ENCODE measurements at places on chromosomes 16 and 17.
A peak's percentile ranks its signal among the peaks of the same experiment; 100 is the strongest.

DNA sequence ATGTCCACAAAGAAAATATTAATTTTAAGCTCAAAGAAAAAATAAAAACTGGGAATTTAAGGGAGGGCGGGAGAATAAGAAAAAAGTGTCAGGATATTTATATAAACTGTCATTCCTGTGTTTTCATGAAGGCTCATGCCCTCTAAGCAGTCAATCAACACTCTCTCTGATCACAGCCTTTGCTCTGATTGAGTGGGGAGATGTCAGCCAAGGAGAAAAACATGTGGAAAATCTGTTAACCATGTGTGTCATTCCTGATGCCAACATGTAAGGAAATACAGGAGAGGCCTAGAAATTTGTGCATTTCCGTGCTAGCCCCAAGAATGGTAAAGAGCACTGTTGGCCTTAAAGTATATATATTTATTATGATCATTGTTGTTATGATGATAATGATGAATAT is 137.9 kb upstream of the IRX5 start:
- DNase-seq: no peak

GRCh38 chr17:80190716-80191115 is 20.9 kb downstream of the CARD14 start:
- DNase-seq: no peak

GRCh38 chr17:75033346-75034235 is 13.2 kb downstream of the ATP5PD start:
- peak; percentile 51 for DNase-seq

DNA sequence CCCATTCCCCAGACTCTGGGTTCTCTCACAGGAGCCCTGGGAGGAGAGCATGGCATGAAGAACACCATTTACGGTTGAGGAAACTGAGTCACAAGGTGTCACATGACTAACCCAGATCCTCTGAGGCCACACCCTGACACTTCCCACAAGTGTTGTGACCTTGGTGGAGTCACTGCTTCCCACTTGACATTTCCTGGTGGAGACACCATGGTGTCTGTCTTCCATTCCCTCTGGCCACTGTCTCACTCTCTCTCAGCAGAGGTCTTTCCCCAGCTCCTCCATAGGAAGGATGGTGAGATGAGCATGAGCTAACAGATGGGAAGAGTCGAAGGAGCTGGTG is 116.2 kb downstream of the GNAO1 start:
- DNase-seq: no peak

DNA sequence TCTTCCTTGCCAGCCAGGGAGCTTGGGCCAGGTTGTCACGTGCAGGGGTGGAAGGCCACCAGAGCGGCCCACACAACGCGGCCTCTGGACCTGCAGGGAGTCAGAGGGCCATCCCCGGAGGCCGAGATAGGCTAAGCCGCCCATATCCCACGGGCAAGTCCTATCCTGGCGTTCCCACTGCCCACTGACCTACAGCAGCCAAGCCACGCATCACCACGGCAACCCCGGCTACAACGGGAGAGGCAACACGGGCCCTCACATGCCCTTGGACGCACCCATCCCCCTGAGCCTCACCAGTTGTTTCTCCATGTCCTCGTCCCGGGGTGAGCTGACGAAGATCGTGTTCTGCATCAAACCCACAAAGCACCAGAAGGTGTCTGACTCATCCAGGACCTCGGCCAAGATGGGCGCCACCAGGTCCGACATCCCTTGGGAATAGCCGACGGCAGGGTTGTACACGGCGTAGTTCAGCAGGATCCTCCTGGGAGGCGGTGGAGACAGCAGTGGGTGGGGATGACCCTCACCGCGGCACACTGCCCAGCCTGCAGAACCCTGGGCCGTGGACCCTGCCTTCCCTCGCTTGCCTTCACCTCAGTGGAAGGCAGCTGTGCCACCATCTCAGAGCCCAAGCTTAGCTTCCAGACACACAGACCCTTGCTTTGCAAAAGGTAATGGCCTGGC is 88.2 kb downstream of the TBC1D16 start:
- no peak for DNase-seq

DNA sequence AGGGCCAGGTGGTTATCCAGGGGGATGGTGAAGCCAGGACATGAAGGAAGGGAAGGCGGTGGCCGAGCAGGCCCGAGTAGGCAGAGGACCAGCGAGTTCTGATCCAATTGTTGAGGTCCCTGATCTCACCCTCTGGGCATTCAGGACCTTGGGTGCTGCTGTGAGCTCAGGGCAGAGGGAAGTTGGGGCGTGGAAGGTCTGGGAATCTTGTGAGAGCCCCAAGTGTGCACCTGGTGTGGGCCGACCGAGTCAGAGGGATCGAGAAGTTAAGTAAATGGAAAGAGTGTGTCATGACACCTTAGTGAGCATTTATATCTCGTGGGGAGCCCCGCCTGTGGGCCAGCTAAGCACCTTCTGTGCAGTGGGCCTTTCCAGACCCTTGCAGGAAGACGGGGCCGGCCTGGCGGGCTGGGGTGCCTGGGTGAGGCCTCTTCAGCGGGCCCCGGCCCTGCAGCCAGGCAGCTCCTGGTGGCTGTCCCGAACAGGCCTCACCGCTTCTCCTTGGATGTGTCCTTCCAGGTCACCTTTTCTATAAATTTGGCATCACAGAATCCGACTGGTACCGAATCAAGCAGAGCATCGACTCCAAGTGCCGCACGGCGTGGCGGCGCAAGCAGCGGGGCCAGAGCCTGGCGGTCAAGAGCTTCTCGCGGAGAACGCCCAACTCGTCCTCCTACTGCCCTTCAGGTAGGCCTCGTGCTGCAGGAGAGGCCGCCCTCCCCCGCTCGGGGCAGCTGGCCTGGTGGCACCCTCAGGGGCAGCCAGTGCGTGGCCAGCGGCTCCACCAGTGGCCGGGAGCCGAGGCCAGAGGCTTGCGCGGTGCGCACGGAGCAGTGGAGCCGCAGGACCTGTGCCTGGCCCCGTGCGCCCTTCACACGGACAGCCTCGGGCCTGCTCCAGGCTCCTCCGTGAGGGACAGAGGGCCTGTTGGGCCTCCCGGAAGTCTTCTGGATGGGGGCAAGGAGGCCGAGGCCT is 76.0 kb downstream of the BANP start:
- DNase-seq: no peak

DNA sequence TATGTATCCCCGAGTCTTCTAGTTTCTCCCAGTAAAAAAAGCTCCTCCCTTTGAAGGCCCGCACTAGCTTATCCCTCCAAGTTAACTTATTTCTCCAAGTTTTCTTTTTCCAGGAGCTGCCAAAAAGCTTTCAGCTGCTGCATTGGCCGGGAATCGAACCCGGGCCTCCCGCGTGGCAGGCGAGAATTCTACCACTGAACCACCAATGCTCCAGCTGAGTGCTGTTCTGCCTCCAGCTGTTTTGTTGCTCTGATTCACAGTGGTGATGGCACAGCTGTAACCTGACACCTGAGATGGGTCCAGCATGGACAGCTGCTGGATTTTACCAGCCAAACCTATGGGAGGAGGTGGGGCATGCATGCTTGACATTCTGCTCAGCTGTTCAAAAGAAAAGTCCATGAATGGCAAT is 22.1 kb downstream of the VAC14 start:
- no peak for DNase-seq

DNA sequence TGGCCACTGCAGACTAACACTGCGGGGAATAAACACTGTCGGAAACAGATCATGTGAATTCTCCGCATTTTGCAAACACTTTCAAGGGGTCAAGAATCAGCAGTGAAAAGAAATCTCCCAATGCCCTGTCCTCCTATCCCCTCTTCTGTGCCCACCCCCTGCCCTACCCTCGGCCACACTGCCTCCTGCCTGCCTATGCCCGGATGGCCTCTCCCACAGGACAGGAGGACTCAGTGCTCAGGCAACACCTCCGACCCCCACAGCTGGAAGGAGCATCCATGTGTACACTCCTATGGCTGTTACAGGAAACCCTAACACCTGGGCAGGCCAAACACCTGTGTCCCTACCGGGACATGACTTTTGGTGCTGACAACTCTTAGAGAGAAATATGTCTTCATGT is 24.5 kb downstream of the FBXO31 start:
- no peak for DNase-seq

GRCh38 chr16:63737633-63738032 is 1384.2 kb downstream of the CDH11 start:
- no peak for DNase-seq

GRCh38 chr17:19867329-19868078 is at the start of gene ULK2:
Gene ULK2, minus strand, starts transcription at chr17:19867936. Its CDS starts 519 bp downstream, at chr17:19867417.
- no peak for DNase-seq

- DNase-seq: no peak
Observed at GRCh38 chr17:38415250-38416194, 12.7 kb upstream of the ARHGAP23 start.

- DNase-seq: no peak
Observed at GRCh38 chr17:56136301-56136700, 17.0 kb upstream of the ANKFN1 start.

GRCh38 chr17:78529251-78529650 is 47.9 kb downstream of the DNAH17 start:
- DNase-seq: no peak

- DNase-seq: no peak
Observed at GRCh38 chr17:9286434-9286833, 265.1 kb downstream of the NTN1 start.

GRCh38 chr16:65936096-65936495 is 430.4 kb upstream of the CDH5 start:
- no peak for DNase-seq

DNA sequence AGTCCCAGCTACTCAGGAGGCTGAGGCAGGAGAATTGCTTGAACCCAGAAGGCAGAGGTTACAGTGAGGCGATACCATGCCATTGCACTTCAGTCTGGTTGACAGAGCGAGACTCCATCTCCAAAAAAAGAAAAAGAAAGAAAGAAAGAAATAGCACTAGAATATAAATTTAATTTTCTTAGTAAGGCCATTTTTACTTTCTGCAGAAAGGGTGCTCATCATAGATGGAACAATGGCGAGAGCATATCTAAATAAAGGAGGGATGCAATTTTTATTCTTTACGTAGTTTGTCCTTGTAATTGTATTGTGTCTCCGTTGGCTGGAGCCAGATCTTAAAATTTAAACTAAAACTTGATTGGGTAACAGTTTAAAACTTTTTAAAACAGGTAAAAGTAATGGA is 85.6 kb upstream of the RPRML start:
- no peak for DNase-seq

DNA sequence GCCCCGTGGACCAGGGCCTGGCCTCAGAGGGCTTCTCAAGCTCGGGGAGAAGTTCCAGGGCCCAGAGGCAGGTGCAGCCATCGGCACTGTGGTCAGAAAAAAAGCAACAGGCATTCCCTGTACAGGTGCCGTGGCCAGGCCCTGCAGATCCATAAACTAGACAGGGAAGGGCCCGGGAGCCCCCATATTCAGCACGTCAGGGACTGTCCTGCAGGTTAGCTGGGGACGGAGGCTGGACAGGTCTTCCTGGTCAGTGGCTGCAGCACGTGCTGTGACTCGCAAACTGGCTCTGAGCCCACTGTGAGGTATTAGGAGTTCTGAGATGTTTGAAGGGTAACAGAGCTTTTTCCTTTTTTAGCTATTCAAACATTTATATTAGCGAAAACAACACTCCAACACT is 15.0 kb upstream of the C16orf95 start:
- peak; percentile 3 for DNase-seq

- no peak for DNase-seq
Observed at GRCh38 chr16:81632392-81633146, 146.5 kb upstream of the PLCG2 start.

DNA sequence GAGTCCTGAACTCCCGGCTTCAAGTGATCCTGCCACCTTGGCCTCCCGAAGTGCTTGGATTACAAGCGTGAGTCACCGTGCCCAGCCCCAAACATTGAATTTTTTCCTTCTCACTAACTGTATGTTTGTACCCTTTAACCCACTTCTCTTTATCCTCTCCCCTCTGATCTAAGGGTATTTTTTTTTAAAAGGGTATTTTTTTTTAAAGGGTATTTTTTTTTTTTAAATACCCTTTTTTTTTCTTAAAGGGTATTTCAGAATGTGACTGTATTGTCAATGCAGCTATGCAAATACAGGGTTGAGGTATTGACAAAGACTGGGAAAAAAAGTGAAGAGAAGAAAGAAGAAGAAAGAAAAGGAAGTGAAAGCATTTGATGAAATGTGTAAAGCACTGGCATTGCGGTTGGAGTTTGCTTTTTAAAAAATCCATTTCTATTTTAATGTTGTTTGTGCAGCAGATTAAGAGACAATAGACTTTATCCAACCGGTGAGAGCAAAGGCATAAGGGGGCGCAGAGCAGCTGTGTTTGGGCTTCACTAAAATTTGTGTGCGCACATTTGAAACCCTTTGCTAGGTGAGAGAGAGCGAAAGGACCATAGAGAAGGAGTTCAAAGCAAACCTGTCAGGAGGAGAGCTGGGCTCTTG is 42.4 kb downstream of the SYT17 start:
- DNase-seq: no peak

DNA sequence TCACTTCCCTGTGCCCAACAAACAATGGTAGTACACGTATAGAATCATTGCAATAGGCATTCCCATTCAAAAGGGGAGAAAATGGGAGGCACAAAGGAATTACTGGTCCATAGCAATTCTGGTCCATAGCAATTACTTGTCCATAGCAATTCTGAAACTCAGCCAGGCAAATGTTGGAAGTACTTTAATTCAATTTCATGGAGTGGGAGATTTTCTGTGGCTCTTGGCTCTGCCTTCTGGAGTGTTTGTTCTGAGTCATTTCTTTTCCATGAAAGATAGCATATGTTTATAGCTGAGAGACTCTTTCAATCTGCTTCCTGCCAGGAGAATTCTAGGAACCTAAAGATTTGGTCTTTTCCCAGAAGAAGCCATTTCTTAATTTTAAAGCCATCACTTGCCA is 182.8 kb upstream of the ELAC2 start:
- no peak for DNase-seq

- DNase-seq: no peak
Observed at GRCh38 chr17:38658741-38659345, 15.9 kb downstream of the EPOP start.

- DNase-seq: no peak
Observed at GRCh38 chr16:74775255-74775654, 635 bp upstream of the FA2H start.

- no peak for DNase-seq
Observed at GRCh38 chr16:81524382-81524781, 79.8 kb downstream of the CMIP start.

DNA sequence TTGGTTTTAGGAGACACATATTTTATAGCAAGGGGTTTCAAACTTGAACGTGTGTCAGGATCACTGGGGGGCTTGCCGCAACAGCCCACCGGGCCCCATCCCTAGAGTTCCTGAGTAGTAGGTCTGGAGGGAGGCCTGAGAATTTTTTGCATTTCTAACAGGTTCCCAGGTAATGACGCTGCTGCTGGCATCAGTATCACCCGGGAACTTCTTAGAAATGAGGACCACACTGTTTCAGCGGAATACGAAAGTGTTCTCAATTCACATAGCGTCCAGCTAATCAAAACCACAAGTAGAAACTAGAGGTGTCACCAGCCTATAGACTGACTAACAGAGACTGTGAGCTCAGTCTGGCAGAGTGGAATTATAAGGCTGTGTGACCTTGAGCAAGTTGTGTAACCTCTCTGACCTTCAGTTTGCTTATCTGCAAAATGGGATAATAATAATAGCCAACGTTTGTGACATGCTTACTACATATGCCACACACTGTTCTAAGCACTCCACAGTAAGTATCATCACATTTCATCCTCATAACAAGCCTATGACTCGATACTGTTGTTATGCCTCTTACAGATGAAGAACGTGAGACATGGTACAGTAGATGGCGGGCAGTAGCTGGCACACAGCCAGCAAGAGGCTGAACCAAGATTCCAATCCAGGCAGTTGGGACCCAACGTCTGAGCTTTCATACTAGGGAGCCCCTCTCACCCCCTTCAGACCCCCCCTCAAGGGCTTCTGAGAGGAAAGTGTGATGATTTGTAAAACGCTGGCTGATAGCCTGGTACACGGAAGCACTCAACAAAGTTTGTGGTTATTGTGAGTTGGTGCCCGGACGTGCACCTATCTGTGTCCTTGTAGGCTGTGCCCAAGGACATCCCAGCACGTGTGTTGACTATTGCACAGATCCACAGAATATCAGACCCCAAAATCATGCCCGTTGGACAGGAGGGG is 4.6 kb upstream of the ICAM2 start:
- no peak for DNase-seq
